ENCODE measurements at places on chromosomes 2 and 18. TPM values are rescaled to one million over a fixed set of nuclear protein-coding genes. Genes with fewer than 3 reads are reported as not detected.

DNA sequence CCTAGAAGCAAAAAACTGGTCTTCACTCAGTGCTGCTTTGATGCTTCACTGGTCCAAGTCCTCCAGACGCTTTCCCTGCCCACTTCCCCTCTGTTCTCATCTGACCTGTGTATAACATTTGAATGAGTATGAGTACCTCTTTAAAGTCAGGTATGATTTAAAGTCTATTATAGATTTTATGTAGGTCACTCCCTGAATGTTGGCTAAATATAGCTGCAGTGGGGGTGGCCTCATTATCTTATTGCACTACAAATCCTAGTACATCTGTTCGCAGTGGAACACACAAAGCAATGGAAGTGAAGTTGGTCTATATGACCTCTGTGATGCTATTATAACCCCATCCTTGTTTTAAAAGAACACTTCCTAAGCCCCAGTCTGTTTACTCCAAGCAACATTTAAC lies 33.2 kb downstream of the ARHGEF33 start:
- H3K4me1 ChIP-seq = no peaks in the 10 kb centered on the region
- H3K27ac ChIP-seq = no peak overlapping the region
- no peak overlapping the region for H3K4me3 ChIP-seq
- no peak for DNase-seq
- no peaks in the 10 kb centered on the region for H3K27me3 ChIP-seq

DNA sequence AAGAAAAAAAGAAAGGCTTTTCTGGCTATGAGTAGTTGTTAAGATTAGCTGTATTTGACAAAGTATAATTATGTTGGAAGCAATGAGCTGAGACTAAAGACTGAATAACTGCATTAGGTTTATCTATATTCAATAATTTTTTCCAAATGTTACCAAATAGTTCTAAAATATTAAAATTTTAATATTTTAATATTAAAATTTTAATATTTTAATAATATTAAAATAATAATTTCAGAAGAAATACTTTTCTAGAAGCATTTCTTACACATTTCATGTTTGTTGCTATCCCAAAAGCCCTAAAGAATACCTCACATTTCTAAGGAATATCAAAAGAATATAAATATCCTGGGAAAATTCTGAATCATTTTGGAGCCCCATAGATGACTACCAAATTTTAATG lies 74.7 kb downstream of the LRP2 start:
- no peaks in the 10 kb centered on the region for H3K36me3 ChIP-seq
- DNase-seq = no peak
- no peaks in the 10 kb centered on the region for H3K4me1 ChIP-seq
- no peaks in the 10 kb centered on the region for H3K27me3 ChIP-seq
- H3K27ac ChIP-seq = no peak overlapping the region
- no peak overlapping the region for H3K4me3 ChIP-seq

The ANKRD53 gene
- total RNA-seq = 0.28 TPM

GRCh38 chr18:70998490-70998889 lies 709.6 kb downstream of the SOCS6 start:
- H3K27me3 ChIP-seq = no peaks in the 10 kb centered on the region
- no peaks in the 10 kb centered on the region for H3K4me1 ChIP-seq
- H3K4me3 ChIP-seq = no peak overlapping the region
- no peaks in the 10 kb centered on the region for H3K36me3 ChIP-seq
